ENCODE measurements at places on chromosomes 12 and 14. TPM values are rescaled to one million over a fixed set of nuclear protein-coding genes. Genes with fewer than 3 reads are reported as not detected.

RND1 gene
- total RNA-seq, result under 0.01 TPM

SPRYD4 gene
- 2.1 TPM for total RNA-seq

DAO gene
- total RNA-seq, result not detected

SSPN gene
- total RNA-seq, result 56.9 TPM

MUCL1 gene
- not detected for total RNA-seq

MYO1H gene
- not detected for total RNA-seq

GNPTAB gene
- 10.4 TPM for total RNA-seq

PIWIL1 gene
- total RNA-seq, result not detected

ACRBP gene
- 1.0 TPM for total RNA-seq

OASL gene
- not detected for total RNA-seq

GLT8D2 gene
- total RNA-seq, result 36.5 TPM

C12orf42 gene
- total RNA-seq, result 1.0 TPM

PIANP gene
- total RNA-seq, result under 0.01 TPM

GPR137C gene
- total RNA-seq, result 1.6 TPM

RD3L gene
- total RNA-seq, result not detected

HCAR1 gene
- 0.52 TPM for total RNA-seq

LYZ gene
- 34.4 TPM for total RNA-seq

STYK1 gene
- total RNA-seq, result not detected

KLRC3 gene
- not detected for total RNA-seq

FAR2 gene
- 12.5 TPM for total RNA-seq

PTPRQ gene
- total RNA-seq, result 3.7 TPM

SERPINA1 gene
- total RNA-seq, result 3.7 TPM

GNG2 gene
- total RNA-seq, result 25.1 TPM

RPL10L gene
- not detected for total RNA-seq

SLC4A8 gene
- 0.52 TPM for total RNA-seq

P2RX7 gene
- total RNA-seq, result 2.1 TPM

TGFB3 gene
- total RNA-seq, result 58.5 TPM

SLCO1B1 gene
- not detected for total RNA-seq

TRIM9 gene
- total RNA-seq, result 1.0 TPM

B4GALNT3 gene
- total RNA-seq, result 4.2 TPM

Data from skeletal muscle tissue (tissue), 5 donors.